Left ventricle myocardium inferior (tissue), 1 donor: ENCODE measurements at places on chromosomes 6 and 20.
A peak's percentile ranks its signal among the peaks of the same experiment; 100 is the strongest.

DNA sequence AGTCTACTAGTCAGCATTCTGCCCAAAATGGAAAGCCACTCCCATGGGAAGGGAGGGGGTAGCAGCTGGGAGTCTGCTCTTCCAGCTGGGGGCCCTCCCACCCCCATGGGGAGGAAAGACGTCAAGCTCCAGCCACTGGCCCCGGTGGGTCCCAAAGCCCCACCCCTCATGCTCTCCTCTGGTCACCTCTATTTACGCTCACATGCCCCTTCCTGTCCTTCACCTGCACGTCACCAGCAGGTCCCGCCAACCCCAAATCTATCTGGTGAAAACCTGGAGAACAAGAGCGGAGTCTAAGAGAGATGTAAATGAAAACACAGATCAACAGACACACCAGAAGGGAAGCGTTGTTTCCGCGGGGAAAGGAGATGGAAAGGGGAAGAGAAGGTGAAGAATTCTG, 30.0 kb upstream of the ZBP1 start:
- DNase-seq = no peak

- no peak for DNase-seq
These were observed 102.0 kb downstream of the MRPL14 start for GRCh38 chr6:44025226-44025625.

GRCh38 chr20:15913391-15914025, 659.7 kb downstream of the KIF16B start:
- no peak for DNase-seq

- peak; percentile 44 for DNase-seq
These were observed 92.8 kb downstream of the CLIC5 start for GRCh38 chr6:45922728-45923351.

DNA sequence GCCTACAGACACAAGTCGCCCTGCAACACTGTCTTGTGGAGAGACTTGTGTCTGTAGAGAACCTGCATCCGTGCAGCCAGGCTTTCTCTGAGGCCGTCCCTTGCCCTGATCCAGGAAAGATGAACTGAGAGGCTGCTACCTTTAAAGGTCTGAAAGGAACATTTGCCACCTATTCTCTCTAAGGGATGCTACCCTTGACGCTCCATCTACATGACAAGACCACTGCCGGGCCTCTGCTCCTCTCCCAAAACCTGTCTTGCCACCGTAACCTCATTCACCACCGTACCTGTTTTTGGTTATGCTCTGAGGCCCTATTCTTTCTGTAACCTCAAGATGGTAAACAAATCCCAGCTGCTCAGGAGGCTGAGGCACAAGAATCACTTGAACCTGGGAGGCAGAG, 73.9 kb downstream of the FOXF2 start:
- no peak for DNase-seq

DNA sequence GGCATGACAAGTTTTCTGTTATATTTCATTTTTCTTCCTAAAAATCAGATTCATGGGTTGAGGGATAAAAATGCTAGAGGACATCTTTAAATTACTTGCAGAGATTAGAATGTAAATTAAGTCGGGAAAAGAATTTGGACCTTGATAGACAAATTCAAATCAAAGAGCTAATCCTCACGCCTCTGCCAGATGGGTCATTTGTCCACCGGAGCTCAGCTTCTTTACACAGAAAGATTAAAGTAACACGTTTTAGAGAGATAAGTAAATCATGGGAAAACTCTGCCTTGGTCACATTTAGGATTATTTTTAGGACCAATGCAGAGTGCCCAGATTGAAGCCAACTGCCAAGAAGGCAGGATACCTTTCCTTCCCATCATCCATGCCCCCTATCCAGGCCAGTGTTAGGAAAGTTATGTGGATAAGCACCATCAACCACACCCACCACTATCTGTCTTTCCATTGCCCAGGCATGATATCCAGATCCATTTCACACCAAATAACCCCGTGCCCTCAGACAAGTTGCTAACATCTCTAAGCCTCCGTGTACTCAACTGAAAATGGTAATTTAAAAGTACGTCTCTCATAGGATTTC, 397.4 kb upstream of the PLCB4 start:
- DNase-seq = no peak

DNA sequence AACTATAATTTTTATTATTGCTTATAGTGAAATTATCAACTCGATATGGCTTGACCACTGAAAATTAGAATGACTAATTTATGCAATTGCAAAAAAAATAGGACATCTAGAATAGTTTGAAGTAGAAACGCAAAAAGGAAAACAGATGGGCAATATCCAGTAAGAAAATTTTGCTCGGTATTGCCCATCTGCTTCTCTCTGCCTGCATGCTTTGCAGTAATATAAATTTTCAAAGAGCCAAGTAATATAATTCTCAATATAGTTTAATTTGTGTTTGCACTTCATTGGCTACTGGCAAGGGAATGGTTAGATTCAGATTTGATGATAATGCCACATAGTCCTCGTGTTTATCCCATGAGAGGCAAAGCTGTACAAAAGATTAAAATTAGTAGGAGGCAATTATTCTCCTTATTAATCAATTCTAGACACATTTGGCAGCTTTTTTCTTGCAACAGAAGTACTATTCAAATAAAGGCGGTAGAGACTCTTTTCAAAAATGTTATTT, 27.3 kb upstream of the LAMA2 start:
- no peak for DNase-seq

GRCh38 chr6:37047346-37047688, 41.9 kb downstream of the FGD2 start:
- DNase-seq = no peak
